ENCODE measurements at places on chromosomes 3 and 15. TPM values are rescaled to one million over a fixed set of nuclear protein-coding genes. Genes with fewer than 3 reads are reported as not detected.

- no peak for DNase-seq
These were observed 107.4 kb upstream of the HES1 start for GRCh38 chr3:194028434-194029004.

- no peak for DNase-seq
These were observed 79.0 kb downstream of the REC114 start for GRCh38 chr15:73522011-73522410.

GRCh38 chr3:165897137-165897536 is 59.9 kb upstream of the BCHE start:
- no peak for DNase-seq

- no peak for DNase-seq
These were observed 4.2 kb upstream of the FAM131A start for GRCh38 chr3:184333190-184333589.

MAGI1 gene
- polyA plus RNA-seq: 17.5 TPM

PRR20G gene
- not detected for polyA plus RNA-seq

CFAP161 gene
- polyA plus RNA-seq: 6.3 TPM
